Activated CD4-positive, alpha-beta T cell treated with anti-CD3 and anti-CD28 coated beads, Interleukin-2, amount 50 U/mL, for 48 hours (primary cell): ENCODE measurements at places on chromosomes 3 and 15.
A peak's percentile ranks its signal among the peaks of the same experiment; 100 is the strongest.

- no peak for DNase-seq
Measured at GRCh38 chr3:100899440-100900091, 93.7 kb downstream of the ABI3BP start.

- no peak for DNase-seq
Measured at GRCh38 chr3:32498252-32498651, 4.4 kb downstream of the CMTM6 start.

- DNase-seq: peak; percentile 32
Measured at GRCh38 chr15:60583946-60584345, 105.0 kb upstream of the ICE2 start.

- DNase-seq: no peak
Measured at GRCh38 chr3:50122071-50122470, 33.1 kb upstream of the SEMA3F start.

GRCh38 chr3:169250000-169250399, 413.5 kb downstream of the MECOM start:
- no peak for DNase-seq

GRCh38 chr3:197420115-197420514, 121.7 kb upstream of the DLG1 start:
- DNase-seq: no peak

DNA sequence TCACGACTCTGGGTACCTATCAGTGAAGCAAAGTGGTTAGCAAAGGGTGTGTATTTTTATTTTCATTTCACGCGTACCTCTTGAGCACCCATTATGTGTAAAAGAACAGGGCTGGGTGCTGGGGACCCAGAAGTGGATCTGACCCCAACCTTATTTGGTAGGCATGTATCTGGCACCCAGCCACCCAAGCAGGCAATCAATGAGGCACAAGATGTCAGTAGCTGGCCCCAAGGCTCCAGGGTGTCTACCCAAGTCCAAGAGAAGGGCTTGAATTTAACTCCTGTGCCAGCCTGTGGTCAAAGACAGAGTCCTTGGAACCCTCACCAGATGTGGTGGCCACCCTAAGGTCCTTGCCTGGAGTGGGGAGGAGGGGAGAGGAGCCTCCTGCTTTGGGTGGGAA, 5.7 kb downstream of the PLEKHO2 start:
- no peak for DNase-seq
